ENCODE measurements at places on chromosomes 12 and 14. TPM values are rescaled to one million over a fixed set of nuclear protein-coding genes. Genes with fewer than 3 reads are reported as not detected.

DNA sequence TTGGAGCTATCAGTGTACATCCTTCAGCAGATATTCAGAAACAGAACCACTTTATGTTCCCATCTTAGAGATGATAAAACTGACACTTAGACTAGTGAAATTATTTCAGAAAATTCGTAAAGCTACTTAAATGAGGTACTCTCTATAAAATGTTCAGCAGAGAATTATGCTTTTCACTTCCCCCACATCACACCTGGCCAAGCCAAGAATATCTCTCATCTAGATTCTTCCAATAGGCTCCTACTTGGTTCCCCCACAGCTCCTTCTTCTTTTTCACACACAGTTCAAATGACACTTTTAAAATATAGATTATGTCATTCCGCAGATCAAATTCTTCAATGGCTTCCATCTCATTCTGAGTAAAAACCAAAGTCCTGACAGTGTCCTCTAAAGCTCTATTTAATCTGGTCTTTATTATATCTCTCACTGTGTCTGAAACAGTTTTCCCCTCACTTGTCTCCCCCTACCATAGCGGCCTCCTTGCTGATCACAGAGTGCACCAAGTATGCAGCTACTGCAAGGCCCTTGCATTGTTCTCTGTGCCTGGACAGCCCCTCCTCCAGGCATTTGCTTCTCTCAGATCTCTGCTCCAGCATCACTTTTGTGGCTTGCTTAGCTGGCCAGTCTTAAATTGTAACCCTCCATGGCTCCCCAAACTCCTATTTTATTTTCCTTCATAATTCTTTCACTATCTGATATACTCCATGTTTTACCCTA is 736.8 kb upstream of the USP15 start:
- no peaks in the 10 kb centered on the region for H3K36me3 ChIP-seq
- H3K27ac ChIP-seq: no peak overlapping the region
- H3K27me3 ChIP-seq: no peaks in the 10 kb centered on the region
- DNase-seq: no peak
- H3K4me1 ChIP-seq: peaks cover 10% of the 10 kb centered on the region
- H3K4me3 ChIP-seq: no peak overlapping the region

- no peak overlapping the region for H3K27ac ChIP-seq
- DNase-seq: no peak
- no peak overlapping the region for H3K4me3 ChIP-seq
- H3K36me3 ChIP-seq: no peaks in the 10 kb centered on the region
- H3K4me1 ChIP-seq: no peaks in the 10 kb centered on the region
Measured at GRCh38 chr12:82277582-82277981, 80.6 kb downstream of the CCDC59 start.

DNA sequence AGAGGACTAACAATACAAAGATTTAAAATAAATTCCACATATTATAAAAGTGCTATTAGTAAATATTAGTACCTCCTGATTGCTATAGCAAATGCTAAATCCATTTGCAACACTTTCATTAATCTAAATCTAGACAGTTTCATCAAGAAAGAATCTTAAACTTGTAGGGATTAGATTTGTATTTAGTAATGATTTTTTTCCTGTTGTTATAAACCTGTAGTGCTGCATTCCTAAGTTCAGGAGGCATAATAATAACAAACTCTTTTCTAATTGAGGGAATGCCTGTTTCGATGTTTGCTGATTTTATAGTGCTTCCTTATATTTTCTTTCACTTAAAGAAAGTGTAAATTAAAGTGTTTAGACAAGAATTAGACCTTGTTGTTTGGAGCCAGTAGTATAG is 166.1 kb downstream of the FOXA1 start:
- no peak for DNase-seq
- no peaks in the 10 kb centered on the region for H3K27me3 ChIP-seq
- H3K27ac ChIP-seq: no peak overlapping the region
- no peaks in the 10 kb centered on the region for H3K36me3 ChIP-seq
- H3K4me3 ChIP-seq: no peak overlapping the region
- H3K4me1 ChIP-seq: peaks cover 4% of the 10 kb centered on the region

- no peaks in the 10 kb centered on the region for H3K4me1 ChIP-seq
- H3K27ac ChIP-seq: no peak overlapping the region
- no peaks in the 10 kb centered on the region for H3K36me3 ChIP-seq
- no peak overlapping the region for H3K4me3 ChIP-seq
Measured at GRCh38 chr12:88339966-88340365, 197.9 kb downstream of the TMTC3 start.

DNA sequence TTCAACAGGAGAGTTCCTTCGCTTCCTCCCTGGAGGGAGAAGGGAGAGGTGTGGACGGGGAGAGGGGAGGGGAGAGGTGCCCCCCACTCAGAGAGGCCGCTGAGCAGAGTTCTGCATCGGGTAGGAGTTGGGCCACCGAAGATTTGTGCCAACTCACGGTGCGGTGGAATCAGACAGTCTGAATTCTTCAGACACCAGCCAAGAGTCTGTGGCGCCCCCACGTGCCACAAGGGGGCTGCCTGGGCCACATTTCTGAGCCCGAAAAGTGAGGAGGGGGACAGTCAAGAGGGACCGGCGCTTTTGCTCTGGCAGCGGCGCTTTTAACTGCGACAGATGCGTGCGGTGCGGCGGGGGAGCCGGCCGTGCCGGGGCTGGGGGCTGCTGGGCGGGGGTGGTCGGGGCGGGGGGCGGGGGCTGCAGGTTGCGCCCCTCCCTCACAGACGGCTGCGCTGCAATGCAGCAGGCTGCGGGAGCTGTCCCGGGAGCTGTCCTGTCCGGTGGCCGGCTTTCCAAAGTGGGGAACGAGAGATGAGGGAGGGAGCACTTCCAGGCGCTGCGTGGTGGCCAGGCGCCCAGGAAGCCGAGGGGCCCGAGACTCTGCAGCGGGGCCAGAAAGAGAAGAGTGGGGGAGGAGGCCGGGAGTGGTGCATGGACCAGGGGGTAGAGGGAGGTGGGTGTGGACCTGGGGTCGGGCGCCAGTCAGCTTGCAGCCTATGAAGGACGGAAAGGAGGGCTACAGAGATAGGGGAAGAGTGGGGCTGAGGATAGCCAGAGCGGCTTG is 975 bp upstream of the RTL1 start:
- peaks cover 32% of the 10 kb centered on the region for H3K27me3 ChIP-seq
- peak overlapping the region; percentile 28 for H3K4me3 ChIP-seq
- peaks cover 25% of the 10 kb centered on the region for H3K4me1 ChIP-seq
- H3K36me3 ChIP-seq: no peaks in the 10 kb centered on the region
- H3K27ac ChIP-seq: no peak overlapping the region

- DNase-seq: no peak
- no peak overlapping the region for H3K4me3 ChIP-seq
- no peaks in the 10 kb centered on the region for H3K27me3 ChIP-seq
- no peak overlapping the region for H3K27ac ChIP-seq
Measured at GRCh38 chr12:53571295-53571694, 54.9 kb downstream of the ATF7 start.

GRCh38 chr12:102759466-102759865 is 157.6 kb downstream of the PAH start:
- no peak overlapping the region for H3K27ac ChIP-seq
- H3K4me1 ChIP-seq: no peaks in the 10 kb centered on the region
- no peaks in the 10 kb centered on the region for H3K36me3 ChIP-seq
- H3K27me3 ChIP-seq: no peaks in the 10 kb centered on the region
- H3K4me3 ChIP-seq: no peak overlapping the region

- DNase-seq: no peak
- no peak overlapping the region for H3K27ac ChIP-seq
- H3K36me3 ChIP-seq: no peaks in the 10 kb centered on the region
- no peaks in the 10 kb centered on the region for H3K4me1 ChIP-seq
- H3K27me3 ChIP-seq: no peaks in the 10 kb centered on the region
Measured at GRCh38 chr12:64304571-64304970, 82.5 kb upstream of the KICS2 start.

GRCh38 chr14:89330236-89331002 is 86.6 kb downstream of the FOXN3 start:
- no peak overlapping the region for H3K27ac ChIP-seq
- H3K36me3 ChIP-seq: no peaks in the 10 kb centered on the region
- no peaks in the 10 kb centered on the region for H3K27me3 ChIP-seq

DNA sequence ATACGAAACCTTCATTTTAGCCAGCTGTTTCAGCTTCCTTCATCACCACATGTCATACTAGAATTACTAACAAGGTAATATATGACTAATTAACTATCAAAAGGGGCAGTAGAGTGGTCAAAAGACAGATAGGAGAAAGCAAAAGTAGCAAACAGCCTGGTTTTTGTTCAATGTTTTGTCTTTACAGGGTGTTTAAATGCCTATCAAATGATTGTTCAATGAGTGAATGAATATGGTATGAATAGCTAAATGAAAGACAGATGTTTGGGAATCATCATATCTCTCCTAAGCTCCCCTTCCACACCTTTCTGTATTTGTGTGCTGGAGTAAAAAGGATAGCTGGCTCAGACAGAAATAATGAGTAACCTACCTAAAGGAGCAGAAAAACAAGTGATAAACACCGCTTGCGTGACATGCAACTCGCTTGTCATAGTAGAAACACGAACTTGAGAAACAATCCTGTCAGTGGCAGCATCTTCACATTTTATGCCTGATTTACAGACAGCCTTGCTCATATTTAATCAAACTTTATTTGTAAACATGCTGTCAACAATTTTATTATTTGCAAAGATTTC is 34.2 kb downstream of the ABCC9 start:
- no peaks in the 10 kb centered on the region for H3K36me3 ChIP-seq
- peaks cover 5% of the 10 kb centered on the region for H3K4me1 ChIP-seq
- DNase-seq: no peak
- H3K4me3 ChIP-seq: no peak overlapping the region

AICDA gene
- polyA plus RNA-seq: not detected

SLC4A8 gene
- polyA plus RNA-seq: 8.6 TPM

RND1 gene
- polyA plus RNA-seq: 17.8 TPM

CCDC177 gene
- 1.4 TPM for polyA plus RNA-seq

ERGIC2 gene
- polyA plus RNA-seq: 16.5 TPM

KLHDC2 gene
- 24.7 TPM for polyA plus RNA-seq

ACSS3 gene
- 14.4 TPM for polyA plus RNA-seq

GLS2 gene
- polyA plus RNA-seq: 22.5 TPM

TEX52 gene
- polyA plus RNA-seq: not detected

JPH4 gene
- polyA plus RNA-seq: 35.0 TPM

PACS2 gene
- polyA plus RNA-seq: 65.4 TPM
